ENCODE measurements at places on chromosomes 13 and 19.

GRCh38 chr13:41007744-41008128, 11.4 kb downstream of the ELF1 start:
- DNase-seq: no peak

GRCh38 chr19:54418030-54418929, 3.0 kb downstream of the TTYH1 start:
- DNase-seq: no peak

DNA sequence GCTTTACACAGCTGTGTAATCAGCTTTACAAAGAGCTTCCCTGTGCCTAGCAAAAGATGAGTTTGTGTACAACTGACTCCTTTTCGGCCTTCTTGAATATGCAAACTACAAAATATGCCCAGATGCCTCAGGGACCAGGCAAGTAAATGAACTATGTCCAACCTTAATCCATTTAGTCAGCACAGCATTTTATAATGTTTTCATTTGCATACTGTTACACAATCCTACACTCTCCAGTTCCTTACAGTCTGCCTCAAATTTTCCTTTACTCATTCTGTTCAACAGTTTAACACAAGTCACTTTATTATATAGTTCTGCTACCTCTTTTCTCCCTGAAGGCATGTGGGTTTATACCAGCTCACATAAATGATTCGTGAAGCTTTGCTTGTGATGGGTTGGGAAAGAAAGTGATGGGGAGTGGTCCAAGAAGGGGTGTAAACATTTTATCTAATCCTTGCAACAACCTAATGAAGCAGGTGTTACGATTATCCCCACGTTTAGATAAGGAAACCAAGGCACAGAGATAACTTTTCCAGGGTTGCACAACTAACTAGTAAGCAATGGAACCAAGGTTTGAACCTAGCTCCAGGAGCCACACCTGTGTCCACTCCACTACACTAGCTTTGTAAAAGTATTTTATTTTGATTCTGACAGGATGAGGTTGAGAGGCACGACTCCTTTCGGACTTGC, 3.3 kb upstream of the USP12 start:
- no peak for DNase-seq

GRCh38 chr13:61123538-61124289, 291.9 kb downstream of the PCDH20 start:
- DNase-seq: no peak

GRCh38 chr19:33497131-33497777, 24.3 kb downstream of the PEPD start:
- no peak for DNase-seq

DNA sequence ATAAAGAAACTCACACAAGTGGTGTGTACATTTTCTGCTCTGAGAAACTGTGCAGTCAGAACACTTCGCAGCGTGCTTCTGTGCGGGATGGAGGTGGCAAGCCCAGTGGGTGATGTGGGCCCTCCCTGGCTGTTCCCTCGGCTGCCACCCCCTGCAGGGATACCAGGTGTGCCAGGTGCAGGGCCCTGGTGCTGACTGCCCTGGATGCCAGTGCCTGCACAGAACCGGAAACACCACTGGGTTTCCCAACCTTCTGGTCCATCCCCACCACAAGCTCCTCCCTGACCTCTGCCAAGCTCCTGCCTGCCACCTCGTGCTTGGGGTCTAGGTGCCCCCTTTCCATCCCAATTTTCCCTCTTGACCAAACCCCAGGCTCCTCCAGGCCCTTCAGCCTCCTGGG, 81.9 kb upstream of the MCF2L start:
- DNase-seq: no peak

GRCh38 chr13:99575376-99576120, 74.3 kb downstream of the TM9SF2 start:
- DNase-seq: no peak

- DNase-seq: no peak
Observed at GRCh38 chr19:3179739-3180293, 1.2 kb downstream of the S1PR4 start.

- DNase-seq: no peak
Observed at GRCh38 chr13:113049521-113049941, 56.1 kb upstream of the F7 start.

GRCh38 chr19:11151181-11151580, 4.4 kb downstream of the SPC24 start:
- DNase-seq: no peak

DNA sequence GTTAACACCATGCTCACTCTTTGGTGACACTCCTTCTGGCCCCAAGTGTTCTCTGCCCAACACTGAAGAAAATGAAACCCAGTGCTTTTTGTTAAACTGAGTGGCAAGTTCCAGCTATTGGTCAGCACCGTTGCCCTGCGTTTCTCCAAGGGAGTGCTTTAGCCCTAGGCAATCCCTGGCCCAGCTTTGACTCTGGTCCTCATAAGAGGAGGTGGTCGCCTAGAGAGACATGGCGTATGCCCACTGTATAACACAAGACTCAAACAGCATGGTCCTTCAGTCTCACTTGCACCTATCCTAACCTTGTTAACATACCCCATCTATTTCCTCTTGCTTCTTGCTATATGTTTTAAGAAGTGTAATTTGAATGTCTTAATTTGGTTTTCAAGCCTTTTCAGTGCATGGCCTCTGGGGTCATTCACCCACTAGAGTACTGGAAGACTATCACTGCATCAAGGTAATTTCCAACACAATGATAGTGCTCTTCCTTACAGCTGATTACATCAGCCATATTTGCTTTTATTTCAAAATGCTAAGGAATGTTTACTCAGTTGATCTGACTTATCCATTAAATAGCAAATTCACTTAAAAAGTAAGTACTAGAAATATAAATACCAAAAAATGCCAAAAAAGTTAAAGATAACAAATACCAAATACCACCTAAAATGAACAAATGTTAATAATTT, 190.5 kb upstream of the SOX21 start:
- DNase-seq: no peak

DNA sequence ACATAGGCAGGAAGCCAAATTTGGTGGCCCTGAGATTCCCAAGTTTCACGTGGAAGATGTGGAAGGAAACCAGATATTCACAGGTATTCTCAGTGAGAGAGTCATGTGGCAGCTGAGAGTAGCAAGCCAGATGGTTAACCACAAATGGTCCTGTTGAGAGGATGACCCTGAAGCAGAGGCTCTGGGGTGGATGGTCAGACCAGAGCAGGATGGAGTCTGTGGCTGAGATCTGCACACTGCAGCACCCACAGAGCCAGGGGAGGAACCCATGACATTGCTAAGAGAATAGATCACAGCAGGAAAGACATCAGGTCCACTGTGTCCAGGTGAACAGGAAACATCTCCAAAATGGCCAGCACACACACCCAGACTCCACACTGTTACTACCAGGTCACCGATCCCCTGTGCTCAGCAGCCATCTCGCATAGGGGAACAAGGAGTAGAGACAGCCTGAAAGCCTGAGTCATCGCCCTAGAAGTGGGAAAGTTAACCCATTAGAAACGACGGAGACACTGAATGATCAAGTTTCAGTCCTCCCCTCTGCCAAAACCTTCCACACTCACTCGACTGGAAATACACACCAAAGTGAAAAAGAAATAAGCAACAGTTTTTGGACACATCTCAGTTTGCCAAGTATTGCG, 160.0 kb downstream of the RBM26 start:
- no peak for DNase-seq

GRCh38 chr13:46817095-46817494, 20.1 kb upstream of the ESD start:
- DNase-seq: no peak

- DNase-seq: no peak
Observed at GRCh38 chr13:71240911-71241310, 626.1 kb downstream of the DACH1 start.

- DNase-seq: no peak
Observed at GRCh38 chr13:114106526-114106925, 25.9 kb downstream of the RASA3 start.

DNA sequence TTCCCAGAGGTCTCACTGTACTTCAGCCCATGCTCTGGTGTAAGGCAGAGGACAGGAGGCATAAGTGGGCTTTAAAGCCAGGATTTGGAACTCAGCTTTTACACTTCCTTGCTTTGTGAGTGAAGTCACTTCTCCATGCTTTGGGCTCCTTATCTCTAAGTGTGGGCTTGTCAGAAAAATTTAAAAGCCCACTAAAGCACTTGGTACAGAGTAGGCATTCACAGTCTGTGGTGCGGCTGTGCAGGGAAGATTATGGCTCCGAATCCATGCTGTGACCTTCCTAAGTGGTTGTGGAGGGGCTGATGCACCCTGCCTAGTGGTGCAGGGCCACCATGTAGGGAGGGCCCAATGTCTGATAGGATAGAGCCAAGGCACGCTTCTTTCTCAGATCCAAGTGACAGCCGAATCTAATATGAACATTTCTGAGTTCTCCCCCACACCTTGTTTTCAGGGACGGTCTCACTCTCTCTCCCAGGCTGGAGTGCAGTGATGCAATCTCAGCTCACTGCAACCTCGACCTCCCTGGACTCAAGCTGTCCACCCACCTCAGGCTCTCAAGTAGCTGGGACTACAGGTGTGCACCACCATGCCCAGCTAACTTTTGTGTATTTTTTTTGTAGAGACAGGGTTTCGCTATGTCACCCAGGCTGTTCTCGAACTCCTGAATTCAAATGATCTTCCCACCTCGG, 6.9 kb downstream of the TIMM29 start:
- no peak for DNase-seq

GRCh38 chr13:40228496-40228895, 437.9 kb downstream of the FOXO1 start:
- DNase-seq: no peak

DNA sequence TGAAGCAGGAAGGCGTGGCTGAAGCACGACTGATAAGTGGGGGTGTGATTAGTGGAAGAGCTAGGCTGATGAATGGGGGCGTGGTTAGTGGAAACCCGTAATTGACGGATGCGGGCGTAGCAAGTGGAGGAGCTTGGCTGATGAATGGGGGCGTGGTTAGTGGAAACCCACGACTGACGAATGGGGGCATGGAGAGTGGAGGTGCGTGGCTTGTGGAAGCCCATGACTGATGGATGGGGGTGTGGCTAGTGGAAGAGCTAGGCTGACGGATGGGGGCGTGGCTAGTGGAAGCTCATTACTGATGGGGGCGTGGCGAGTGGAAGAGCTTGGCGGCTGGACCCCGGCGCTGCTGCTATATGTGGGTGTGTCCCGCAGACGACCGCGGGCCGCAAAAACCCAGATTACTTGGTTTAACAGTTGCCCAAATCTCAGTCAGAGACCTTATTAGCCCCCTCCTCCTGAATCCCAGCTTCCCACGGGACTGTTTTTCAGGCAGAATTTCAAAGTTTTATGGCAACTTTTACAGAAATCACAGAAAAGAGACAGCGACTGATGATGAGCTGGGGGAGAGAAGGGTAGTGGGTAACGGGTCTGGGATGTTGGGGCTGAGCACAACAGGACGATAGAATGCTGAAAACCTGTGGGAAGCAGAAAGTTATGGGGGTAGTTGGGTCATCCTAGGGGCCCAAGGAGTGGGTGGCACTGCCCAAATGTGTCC, 9.0 kb upstream of the MEIS3 start:
- DNase-seq: peak; percentile 95

- DNase-seq: no peak
Observed at GRCh38 chr13:21054313-21054712, 7.1 kb downstream of the LATS2 start.

GRCh38 chr19:40741527-40742390, 8.5 kb downstream of the ACTMAP start:
- no peak for DNase-seq

GRCh38 chr13:44930963-44931623, 58.2 kb downstream of the NUFIP1 start:
- no peak for DNase-seq

GRCh38 chr19:23762884-23763711, 4.4 kb upstream of the ZNF681 start:
- no peak for DNase-seq

GRCh38 chr13:29858667-29859066, 8.2 kb upstream of the UBL3 start:
- DNase-seq: no peak

DNA sequence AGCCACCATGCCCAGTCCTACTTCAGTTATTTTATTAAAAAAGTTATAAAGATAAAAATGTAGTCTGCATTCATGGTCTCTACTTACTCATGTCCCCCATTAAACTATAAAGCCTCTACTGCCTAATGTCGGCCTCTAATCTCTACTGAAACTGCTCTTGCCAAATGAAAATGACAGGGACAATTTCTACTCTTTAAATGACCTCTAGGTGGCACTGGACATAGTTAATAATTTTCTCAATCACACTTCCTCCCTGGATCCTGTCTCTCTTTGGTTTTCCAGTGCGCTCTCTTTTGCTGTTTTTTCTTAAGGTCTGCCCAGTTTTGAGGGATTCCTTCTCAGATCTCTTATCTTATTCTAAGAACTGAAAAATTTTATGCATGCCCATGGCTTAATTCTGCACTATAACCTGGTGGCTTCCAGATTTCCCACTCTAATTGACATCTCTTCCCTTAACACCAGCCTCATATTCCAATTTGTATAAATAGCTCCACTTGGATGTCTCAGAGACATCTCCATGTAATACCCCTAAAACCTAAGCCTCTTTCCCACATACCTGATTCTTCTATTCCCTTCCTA, 54.3 kb downstream of the MTMR6 start:
- no peak for DNase-seq

GRCh38 chr13:44576351-44577235, 463 bp upstream of the TSC22D1 start:
- DNase-seq: no peak

- peak; percentile 16 for DNase-seq
Observed at GRCh38 chr13:109704771-109705635, 81.4 kb downstream of the IRS2 start.

DNA sequence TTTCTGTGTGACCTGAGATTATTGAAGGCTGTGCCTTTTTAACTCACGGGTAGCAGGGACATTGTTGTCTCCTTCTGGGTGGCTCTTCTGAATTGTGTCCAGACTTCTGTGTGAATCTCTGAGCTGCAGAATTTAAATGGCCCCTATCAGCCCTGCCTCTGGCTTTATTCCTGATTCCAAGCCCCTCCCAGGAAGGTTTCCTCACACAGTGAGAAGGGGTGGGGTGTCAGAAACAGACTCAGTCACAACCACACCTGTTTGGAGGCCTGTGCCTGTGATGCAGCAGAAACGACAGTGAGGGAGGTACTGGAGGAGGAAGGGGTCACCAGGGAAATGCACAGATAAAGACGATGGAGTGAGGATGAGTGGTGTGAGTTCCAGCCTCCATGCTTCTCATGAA, at the start of gene CLC:
Gene CLC (minus strand): TSS at position 139 of the 400 bp plus-strand sequence. CDS start 77 bp downstream, at position 62.
- DNase-seq: no peak

GRCh38 chr13:36028359-36029025, 102.7 kb downstream of the DCLK1 start:
- DNase-seq: no peak

GRCh38 chr19:34713262-34713637, 20.8 kb upstream of the ZNF181 start:
- DNase-seq: no peak
